ENCODE measurements at places on chromosomes 1 and 21.

DNA sequence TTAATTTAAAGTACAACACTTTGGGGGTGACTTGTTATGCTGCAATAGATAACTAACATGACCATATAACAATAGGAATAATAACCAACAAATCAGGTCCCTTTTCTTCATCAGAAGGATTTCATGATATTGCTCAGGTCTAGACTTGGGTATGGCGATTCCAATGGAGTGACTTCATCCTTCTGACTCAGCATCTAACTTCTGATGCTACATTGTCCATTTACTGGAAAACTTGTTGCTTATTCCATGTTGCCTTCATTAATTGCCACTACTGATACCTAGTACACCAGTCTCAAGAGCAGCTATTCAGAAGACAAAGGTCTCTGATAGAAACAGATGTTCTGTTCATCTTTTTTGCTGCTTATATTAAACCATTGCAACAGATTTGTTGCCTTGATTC, 324.3 kb downstream of the TGFB2 start:
- no peak for DNase-seq

GRCh38 chr1:151968791-151969399, 24.8 kb downstream of the S100A10 start:
- no peak for DNase-seq

- DNase-seq = no peak
Observed at GRCh38 chr1:179930867-179931266, 23.7 kb upstream of the CEP350 start.

GRCh38 chr1:9838946-9839345, 15.2 kb upstream of the CLSTN1 start:
- no peak for DNase-seq

- no peak for DNase-seq
Observed at GRCh38 chr1:93614986-93615581, 66.6 kb downstream of the BCAR3 start.

DNA sequence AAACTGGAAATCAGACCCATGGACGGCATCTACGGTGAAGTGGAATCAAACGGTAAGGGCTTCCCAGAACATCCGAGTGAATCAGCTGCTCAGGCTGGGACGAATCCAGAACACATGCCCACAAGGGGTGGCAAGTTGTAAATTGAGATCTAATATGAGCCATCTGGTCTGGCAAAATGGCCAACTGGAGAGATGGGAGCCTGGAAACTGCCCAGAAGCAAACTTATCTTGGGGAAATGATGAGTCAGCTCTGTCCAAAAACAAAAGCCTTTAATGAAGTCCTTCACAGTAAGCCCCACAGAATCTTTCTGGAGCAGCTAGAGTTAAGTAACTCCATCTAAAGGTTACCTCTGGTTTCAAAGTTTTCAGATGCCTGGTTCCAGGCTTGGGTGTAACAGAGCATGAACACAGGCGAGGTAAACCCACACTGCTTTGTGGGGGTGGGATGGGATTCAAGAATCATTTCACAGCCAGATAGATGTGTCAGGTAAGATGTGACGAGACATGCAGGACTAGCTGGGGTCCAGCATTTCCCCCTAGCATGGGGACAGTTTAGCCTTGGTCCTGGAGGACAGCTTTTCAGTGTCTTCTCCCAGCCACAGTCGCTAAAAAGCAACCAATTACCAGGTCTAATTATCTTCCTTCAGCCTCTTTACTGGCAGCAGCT, 10.5 kb upstream of the SRP9 start:
- DNase-seq = no peak

GRCh38 chr1:164846731-164847691, 288.0 kb downstream of the PBX1 start:
- no peak for DNase-seq

DNA sequence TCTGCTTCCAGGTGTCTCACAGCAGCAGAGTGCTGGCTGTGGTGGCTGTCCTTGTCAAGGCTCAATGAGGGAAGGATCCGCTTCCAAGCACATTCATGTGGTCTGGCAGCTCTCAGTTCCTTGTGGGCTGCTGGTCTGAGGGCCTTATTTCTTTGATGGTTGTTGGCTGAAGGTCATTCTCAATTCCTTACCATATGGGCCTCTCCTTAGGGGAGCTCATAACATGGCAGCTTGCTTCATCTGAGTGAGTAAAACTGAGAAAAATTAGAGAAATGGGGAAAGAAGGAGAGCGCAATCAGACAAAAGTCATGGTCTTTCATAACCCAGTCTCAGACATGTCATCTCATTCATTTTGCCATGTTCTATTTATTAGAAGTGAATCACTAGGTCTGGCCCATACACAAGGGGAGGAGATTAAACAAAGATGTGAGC, 81.7 kb upstream of the TSPAN2 start:
- DNase-seq = no peak

- DNase-seq = no peak
Observed at GRCh38 chr1:39542924-39543323, 33.7 kb downstream of the PABPC4 start.

DNA sequence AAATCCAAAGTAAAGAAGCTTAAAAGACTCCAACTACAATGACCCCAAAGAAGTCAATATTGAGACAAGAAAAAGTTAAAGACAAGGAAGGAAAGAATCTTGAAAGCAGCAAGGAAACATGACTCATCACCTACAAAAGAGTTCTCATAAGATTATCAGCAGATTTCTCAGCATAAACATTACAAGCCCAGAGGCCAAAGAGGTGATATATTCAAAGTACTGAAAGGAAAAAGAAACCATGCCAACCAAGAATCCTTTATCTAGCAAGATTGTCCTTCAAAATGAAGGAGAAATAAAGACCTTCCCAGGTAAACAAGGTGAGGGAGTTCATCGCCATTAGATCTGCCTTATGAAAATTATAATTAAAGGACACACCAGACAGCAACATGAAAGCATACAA, 49.8 kb downstream of the CSMD2 start:
- no peak for DNase-seq

GRCh38 chr1:180802813-180803212, 109.9 kb upstream of the KIAA1614 start:
- DNase-seq = no peak

DNA sequence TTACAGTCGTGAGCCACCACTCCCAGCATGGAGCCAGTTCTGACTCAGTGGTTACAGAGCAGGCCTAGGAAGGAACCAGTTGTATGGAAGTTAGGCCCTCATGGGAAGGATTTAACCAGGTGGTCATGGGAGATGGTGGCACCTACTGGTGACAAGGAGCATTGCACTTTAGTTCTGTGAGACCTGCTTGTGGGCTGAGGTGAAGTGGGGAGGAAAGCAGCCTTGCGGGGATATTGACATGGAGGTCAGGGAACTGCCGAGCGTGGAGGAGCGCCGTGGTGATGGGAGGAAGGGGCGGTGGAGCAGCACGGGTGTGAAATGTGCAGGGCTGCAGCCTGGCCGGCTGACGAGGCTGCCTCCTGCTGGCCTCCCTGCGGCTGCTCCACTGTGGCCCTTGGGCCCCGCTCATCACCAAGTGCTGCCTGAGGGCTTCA, 100.4 kb downstream of the GALNT2 start:
- DNase-seq = peak; percentile 51

- DNase-seq = peak; percentile 84
Observed at GRCh38 chr1:241934201-241934848, 23.2 kb upstream of the BECN2 start.

DNA sequence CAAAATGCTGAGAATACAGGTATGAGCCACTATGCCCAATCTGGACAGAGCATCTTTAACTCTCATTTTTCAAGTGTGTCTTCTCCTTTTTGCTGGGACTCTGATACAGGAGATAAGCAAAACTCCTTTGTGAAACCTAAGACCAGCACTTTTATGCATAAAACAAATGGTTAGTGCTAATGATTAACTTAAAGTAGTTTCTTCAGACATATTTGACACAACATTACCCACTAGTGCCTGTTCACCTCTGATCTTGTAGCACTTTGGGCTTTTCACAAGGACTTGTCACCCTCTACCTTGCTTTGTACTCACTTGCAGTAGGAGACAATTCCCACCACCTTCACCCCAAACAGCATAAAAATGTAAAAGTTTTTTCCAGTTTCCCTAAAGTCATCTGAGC, 216.3 kb downstream of the RGS7 start:
- no peak for DNase-seq

DNA sequence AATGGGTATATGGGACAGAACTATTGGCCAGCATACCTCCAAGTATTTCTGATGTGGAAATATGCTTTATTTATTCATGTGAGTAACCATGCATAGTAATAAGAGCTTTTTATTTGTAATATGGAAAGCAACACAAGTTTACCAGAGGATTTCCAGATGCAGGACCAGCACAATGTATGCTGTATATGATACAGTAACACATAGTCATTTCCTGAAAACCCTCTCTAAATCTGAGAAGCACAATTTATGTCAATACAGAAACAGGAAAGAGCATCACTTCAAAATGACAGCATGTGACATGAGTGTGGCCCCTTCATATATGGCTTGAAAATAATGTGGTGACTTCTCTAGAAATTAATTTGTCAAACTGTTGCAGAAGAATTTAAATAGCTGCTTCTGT, 1134.7 kb upstream of the ADGRL2 start:
- DNase-seq = no peak

DNA sequence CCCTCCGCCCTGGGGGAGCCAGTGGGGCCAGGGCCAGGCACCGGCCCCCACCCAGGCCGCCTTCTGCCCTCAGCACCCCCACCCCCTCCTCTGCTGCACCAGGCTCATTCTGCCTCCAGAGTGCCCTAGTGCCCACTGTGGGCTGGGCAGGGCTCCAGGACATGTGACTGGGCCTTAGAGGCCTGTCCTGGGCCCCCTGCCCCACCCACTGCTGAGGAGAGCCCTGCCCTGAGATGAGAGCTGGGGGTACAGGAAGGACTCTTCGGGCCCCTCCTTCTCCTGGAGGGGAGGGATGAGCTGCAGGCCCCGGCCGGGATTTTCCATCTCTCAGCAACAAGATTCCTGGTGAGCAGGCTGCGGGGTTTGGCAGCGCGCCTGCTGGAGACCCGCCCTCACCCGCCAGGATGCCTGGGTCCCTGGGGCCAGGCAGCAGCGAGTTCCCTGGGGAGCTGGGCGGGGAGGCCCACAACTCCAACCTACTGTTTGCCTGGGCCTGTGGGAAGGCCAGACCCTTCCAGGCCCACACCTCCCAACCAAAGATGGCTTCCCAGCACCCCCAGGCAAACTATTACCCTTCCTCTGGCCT, 14.0 kb downstream of the AHDC1 start:
- no peak for DNase-seq

DNA sequence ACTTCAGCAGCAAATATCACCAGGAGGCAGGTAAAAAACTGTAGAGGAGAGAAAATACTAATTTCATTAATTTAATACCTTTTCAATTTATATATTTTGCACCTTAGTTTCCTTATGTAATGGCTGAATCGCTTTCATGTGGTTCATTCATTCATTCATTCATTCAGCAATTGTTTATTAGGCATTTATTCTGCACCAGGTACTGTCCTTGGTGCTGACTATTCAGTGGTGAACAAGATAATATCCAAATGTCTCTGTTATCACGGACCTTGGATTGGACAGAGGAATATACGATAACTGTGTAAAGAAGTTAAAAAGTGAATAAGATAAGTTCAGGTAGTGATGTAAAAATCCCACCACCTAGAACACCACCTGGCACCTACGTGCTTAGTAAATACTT, 28.8 kb downstream of the TSPAN2 start:
- no peak for DNase-seq

DNA sequence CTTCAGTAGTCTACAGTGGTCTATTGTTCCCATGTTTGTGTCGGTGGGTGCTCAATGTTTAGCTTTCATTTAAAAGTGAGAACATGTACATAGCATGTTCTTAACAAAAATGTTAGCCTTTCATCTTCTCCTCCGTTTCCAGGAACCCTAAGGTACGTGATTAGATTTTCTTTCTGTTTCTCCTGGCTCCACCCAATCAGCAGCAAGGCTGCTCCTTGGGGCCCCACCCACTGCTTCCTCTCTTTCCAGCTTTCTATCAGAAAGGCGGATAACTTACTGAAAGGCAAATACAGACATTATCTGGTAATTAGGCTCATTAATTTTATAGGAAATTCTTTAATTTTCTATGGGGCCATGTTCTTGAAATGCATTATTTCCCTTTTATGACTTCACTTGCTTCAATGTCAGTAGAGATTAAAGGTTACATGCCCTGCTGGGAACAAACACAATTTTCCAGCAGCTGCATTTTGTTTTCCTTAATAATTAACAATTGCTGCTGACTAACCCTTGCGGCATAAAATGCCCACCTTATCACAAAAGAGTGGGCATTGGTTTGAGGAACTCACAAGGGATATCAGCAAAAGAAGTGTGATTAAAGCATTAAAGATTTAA, 324.9 kb upstream of the SNX7 start:
- DNase-seq = no peak

DNA sequence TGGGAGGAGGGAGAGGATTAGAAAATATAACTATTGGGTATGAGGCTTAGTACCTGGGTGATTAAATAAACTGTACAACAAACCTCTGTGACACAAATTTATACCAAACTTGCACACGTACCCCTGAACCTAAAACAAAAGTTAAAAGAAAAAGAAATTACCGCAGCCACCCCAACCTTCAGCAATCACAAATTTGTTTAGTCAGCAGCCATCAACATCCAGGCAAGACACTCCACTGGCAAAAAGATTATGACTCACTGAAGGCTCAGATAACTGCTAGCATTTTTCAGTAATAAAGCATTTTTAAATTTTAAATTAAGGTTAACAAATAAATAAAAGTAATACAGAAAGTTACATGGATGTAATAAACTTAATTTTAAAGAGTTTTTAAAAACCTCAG, 14.4 kb upstream of the DEPDC1 start:
- DNase-seq = no peak

DNA sequence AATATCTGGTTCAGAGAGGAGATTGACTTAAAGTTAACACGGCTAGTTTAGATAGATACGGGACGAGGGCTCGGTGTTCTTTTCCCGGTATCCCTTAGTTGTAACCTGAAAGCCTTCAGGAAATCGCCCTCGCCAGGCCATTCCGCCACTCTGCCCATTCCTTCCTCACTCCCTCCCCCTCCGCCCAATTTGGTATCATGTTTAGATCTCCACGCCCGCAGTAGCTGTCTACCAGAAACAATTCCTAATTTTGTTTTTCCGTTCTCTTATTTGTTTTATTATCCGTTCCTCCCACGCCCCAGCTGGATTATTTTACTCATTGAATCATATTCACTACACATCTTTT, 685 bp upstream of the VAMP4 start:
- DNase-seq = peak; percentile 33

- no peak for DNase-seq
Observed at GRCh38 chr1:215083383-215083961, 935 bp downstream of the KCNK2 start.

DNA sequence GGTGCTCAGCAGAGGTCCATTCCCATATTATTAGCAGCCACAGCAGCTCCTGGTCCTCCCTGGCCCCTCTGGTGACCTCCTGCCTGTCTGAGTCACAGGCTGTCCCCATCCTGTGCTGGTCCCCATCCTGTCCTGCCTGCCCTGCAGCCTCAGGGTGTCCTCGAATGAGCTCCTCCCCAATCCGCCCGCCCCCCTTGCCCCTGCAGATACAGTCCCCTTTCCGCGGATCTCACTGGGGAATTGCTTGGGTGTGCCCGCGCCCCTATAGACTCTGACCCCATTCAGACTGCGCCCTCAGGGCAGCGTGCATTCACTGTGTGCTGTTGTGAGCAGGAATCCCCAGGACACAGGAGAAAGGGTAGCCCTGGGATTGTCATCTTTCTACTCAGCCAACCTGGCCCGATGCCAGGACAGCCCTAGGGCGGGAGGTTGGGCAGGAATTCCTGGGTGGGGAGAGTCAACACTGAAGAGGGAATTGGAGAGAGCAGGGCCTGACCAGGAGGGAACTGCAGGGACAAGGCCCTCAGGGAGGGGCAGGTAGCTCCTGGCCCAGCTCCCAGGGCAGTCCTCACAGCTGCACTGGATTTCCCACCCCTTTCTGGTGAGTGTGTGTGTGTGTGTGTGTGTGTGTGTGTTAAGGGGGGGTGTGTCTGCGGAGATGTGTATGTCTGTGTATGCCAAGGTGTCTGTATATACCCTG, 1.1 kb upstream of the GUCA2A start:
- peak; percentile 62 for DNase-seq
